ENCODE measurements at places on chromosomes 5 and 9. TPM values are rescaled to one million over a fixed set of nuclear protein-coding genes. Genes with fewer than 3 reads are reported as not detected.

DNA sequence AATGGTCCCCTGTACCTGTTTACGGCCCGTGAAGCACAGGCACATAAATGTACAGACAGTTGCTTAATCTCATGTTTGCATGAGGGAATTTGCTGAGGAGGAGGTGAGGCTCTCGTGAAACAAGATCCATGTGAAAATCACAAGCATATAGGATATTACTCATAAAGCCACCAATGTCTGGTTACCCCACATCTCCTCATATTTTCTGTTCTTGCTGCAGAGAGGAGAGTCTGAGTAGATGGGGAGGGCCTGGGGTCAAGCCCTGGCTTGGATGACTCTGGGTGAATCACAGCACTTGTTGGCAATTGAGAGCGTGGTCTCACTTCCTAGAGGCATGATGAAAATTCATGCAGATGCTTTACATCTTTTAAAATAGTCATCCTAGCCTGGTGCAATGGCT, 975 bp downstream of the AGXT2 start:
- DNase-seq, result no peak

DNA sequence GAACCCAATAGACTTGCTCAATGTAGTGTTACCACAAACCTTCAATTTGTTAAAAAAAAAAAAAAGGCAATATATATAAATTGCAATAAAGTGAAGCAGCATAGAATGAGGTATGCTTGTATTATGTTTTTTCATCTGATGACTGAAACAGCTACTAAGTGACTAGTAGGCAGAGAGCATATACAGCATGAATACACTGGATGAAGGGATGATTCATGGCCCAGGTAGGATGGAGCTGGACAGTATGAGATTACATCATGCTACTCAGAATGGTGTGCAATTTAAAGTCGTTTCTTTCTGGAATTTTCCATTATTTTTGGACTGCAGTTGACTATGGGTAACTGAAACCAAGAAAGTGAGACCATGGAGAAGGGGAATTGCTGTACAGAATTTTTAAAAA, 161.2 kb downstream of the GNA14 start:
- no peak for DNase-seq

- no peak for DNase-seq
Measured at GRCh38 chr5:124823380-124823779, 76.9 kb upstream of the ZNF608 start.

GRCh38 chr9:22067196-22067595, 58.1 kb upstream of the CDKN2B start:
- no peak for DNase-seq

DNA sequence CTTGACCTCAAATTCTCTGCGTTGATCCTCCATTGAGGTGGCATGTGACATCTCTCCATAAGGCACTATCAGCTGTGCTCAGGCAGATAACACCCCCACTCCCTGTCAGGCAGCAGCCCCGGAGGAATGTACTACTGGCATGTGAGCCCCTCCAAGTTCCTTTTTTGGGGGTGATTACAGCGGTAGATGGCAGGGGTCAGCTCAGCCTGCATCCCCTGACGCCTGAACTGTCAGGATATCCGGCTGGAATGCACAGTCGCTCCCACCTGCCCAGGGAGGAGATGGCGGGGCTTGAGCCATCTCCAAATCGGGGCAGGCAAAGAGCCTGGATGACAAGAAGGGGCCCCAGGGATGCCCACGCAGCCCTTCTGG, 40.8 kb downstream of the FAM78A start:
- no peak for DNase-seq

The ZNF79 gene
- 7.4 TPM for total RNA-seq
